SK-N-SH (cell line): ENCODE measurements at places on chromosomes 5 and 9. TPM values are rescaled to one million over a fixed set of nuclear protein-coding genes. Genes with fewer than 3 reads are reported as not detected.

TCOF1 gene
- 21.9 and 33.0 TPM in 2 replicates for polyA plus RNA-seq

GPR150 gene
- polyA plus RNA-seq = 0.06 and 0.07 TPM in 2 replicates

GFI1B gene
- polyA plus RNA-seq = 0.03 TPM in 1 of 2 replicates, not detected in the other

DNA sequence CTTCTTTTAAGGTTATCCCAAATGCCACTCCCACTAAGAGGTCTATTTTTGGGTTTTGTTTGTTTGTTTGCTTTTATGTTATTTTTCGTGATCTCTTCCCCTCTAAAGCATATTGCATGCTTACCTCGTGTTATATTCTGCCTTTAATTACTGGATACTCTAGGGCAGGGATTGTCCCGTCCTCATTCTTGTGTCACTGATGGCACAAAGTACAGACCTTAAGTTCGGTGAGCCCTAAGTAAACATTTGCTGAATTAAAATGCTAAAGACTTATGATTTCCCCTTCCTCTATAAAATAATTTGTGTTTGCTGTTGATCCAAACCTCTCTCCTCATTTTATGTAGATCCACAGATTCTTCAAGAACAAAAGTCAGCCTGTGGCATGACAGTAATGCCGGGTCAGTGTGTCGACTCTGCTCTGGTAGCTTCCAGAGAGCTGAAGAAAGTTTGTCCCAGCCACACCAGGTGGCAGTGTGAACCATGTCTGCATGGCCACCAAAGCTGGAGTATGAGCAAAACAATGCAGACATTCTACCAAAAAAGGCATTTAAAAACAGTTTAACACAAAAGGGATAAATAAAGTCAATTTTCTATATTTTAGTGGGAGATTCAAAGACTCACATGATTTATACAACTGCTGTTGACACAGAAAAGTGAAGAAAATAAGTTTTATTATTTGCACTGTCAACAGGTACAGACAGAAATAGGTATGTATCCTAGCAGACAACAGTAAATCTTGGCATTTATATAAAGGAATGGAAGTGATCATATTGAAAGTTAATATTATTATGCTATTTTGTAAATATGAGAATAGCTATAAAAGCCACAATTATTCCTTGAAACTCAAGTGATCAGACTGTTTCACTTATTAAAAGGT lies 17.9 kb upstream of the POC5 start:
- H3K4me1 ChIP-seq = no peaks in the 10 kb centered on the region
- peak; percentile 63 for DNase-seq
- no peak overlapping the region for H3K4me3 ChIP-seq
- no peak overlapping the region for H3K27ac ChIP-seq
- H3K27me3 ChIP-seq = no peaks in the 10 kb centered on the region

GRCh38 chr5:38831117-38831516 lies 14.7 kb upstream of the OSMR start:
- H3K27ac ChIP-seq = no peak overlapping the region
- H3K4me3 ChIP-seq = no peak overlapping the region
- H3K36me3 ChIP-seq = no peaks in the 10 kb centered on the region; the same call in 1 of the 2 replicates
- no peak for DNase-seq
- no peaks in the 10 kb centered on the region for H3K4me1 ChIP-seq

DNA sequence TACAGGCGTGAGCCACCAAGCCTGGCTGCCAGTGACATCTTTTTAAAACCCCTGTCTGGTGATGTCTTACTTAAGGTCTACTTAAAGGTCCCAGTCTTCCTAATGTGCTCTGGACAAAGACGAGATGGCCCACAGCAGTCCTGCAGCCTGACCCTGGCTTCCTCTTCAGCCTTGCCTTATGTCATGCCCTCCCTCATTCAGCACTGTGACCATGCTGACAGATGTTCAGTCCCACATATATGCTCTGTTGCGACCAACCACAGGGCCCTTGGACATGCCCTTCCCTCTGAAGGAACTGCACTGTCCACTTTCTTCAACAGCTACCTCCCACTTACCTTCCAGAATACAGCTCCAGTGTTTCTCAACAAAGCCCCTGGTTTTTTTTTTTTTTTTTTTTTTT lies 172.8 kb upstream of the PANK3 start:
- no peak overlapping the region for H3K4me3 ChIP-seq
- H3K27ac ChIP-seq = no peak overlapping the region
- no peaks in the 10 kb centered on the region for H3K27me3 ChIP-seq
- DNase-seq = no peak
- no peaks in the 10 kb centered on the region for H3K4me1 ChIP-seq

DNA sequence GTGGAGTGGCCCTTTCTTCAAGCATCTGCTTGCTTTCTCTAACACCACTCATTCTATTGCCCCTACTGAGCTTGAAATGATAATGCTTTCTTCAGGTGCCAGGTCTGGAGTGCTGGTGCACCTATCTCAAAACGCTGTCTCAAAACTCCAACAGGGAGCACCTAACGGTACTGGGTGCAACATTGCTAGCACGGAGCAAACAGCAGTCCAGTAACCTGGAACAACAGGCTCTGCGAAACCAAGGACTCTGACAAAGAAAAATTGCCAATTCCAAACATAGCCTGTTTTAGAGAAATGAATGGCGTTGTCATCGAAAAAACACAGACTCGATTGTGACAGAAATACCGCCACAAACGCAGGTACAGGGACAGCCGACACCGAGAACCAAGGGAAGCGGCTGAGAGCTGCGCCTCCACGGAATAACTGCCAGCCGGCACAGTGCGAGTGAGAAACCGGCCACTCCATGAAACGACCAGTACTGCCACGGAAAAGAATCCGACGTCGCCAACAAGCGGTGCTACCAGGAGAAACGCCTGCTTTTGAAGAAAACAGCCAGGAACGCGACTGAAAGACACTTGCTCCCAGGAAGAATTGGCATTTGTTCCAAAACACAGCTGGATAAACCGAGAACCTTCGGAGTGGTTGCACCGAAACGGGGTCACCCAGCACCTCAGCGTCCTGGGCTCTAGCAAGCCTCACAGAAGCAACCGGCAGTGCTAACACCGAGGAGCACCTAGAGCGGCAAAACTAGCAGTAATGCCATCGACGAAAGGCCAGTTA lies 3.1 kb downstream of the ANXA2R start:
- peak overlapping the region; percentile 58; the same call in 1 of the 2 replicates for H3K4me3 ChIP-seq
- DNase-seq = no peak
- no peaks in the 10 kb centered on the region for H3K4me1 ChIP-seq

DNA sequence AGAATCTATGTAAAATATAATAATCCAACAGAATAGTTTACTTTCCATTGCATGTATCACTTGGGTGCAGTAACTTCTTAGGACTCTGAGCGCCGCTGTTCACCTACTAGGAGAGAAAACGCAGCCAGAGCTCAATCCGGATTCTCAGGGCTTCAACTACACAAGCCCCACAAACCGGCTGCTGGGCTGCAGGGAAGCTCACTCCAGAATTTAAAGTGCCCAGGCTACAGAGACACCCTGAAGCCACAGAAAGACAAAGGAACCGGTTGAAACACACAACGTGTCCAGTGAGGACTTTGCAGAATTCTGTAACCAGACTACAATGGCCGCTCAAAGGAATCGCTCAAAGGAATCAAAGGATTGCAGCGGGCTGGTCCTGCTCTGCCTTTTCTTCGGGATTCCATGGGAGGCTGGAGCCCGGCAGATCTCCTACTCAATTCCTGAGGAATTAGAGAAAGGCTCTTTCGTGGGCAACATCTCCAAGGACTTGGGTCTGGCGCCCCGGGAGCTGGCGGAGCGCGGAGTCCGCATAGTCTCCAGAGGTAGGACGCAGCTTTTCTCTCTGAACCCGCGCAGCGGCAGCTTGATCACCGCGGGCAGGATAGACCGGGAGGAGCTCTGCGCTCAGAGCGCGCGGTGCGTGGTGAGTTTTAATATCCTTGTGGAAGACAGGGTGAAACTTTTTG lies at the start of gene PCDHGA10:
Gene PCDHGA10, plus strand, starts transcription at position 134 of the 686 bp plus-strand sequence. Its CDS starts 189 bp downstream, at position 323.
- no peaks in the 10 kb centered on the region for H3K27me3 ChIP-seq
- no peak within 1 kb of the TSS for H3K27ac ChIP-seq
- peak within 1 kb of the TSS; percentile 28; the same call in 1 of the 2 replicates for H3K4me3 ChIP-seq
- no peaks in the 10 kb centered on the region for H3K4me1 ChIP-seq

GRCh38 chr5:146867996-146868708 lies 10.4 kb downstream of the PPP2R2B start:
- no peak overlapping the region for H3K4me3 ChIP-seq
- H3K36me3 ChIP-seq = no peaks in the 10 kb centered on the region
- no peaks in the 10 kb centered on the region for H3K27me3 ChIP-seq
- H3K27ac ChIP-seq = no peak overlapping the region

GRCh38 chr9:88236511-88237478 lies 98.5 kb upstream of the SPATA31C2 start:
- H3K36me3 ChIP-seq = no peaks in the 10 kb centered on the region
- H3K4me3 ChIP-seq = no peak overlapping the region
- no peak for DNase-seq
- no peaks in the 10 kb centered on the region for H3K27me3 ChIP-seq
- no peak overlapping the region for H3K27ac ChIP-seq

- H3K27ac ChIP-seq = no peak overlapping the region
- H3K4me1 ChIP-seq = no peaks in the 10 kb centered on the region
Observed at GRCh38 chr5:130227699-130228098, 323.4 kb downstream of the CHSY3 start.

DNA sequence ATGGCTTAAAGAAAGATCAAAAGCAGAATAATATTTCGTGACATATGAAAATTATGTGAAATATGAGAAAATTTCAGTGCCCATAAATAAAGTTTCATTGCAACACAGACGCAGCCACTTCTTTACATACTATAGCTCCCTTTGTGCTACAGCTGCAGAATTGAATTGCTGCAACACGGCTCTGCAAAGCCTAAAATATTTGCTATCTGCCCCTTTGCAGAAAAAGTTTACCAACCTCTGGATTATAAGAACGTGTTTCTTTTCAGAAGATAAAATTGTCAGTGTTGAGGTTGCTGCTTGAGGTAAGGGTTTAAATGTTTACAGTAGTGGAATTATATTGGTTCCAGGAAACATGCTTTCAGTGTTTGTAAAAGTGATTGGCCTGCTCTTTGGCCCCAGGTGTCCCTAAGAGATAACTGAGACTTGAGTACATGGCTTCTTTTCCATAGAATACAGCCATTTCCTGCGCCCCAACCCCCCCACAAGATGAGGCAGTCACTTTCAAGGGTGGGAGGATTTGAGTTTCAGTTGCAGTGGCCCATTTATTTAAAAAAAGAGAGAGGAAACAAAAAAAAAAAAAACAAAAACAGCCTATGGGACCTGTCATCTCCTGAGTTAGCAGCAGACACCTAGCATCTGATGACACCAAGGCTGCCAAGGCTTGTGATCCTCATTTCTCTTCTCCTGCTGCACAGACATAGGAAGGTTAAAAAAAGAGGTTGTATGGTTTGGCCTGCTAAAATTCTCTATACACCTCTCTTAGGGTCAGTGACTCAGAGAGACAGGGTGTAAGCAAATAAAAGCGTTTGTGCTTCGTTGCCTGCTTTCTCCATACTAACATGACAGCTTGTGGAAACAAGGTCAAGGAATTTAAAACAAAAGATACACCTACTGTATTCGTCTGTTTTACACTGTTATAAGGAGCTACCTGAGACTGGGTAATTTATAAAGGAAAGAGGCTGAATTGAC lies 28.0 kb upstream of the HTR4 start:
- H3K36me3 ChIP-seq = no peaks in the 10 kb centered on the region
- DNase-seq = no peak
- peaks cover 4% of the 10 kb centered on the region for H3K4me1 ChIP-seq
- no peak overlapping the region for H3K27ac ChIP-seq

- no peaks in the 10 kb centered on the region for H3K27me3 ChIP-seq
- H3K4me1 ChIP-seq = no peaks in the 10 kb centered on the region
- no peak overlapping the region for H3K27ac ChIP-seq
- no peaks in the 10 kb centered on the region for H3K36me3 ChIP-seq
- no peak for DNase-seq
Observed at GRCh38 chr5:107805824-107806223, 135.1 kb upstream of the EFNA5 start.

GRCh38 chr9:89410641-89411350 lies 87.1 kb downstream of the SEMA4D start:
- H3K27ac ChIP-seq = no peak overlapping the region
- H3K4me1 ChIP-seq = peaks cover 66% of the 10 kb centered on the region
- no peaks in the 10 kb centered on the region for H3K27me3 ChIP-seq
- no peak overlapping the region for H3K4me3 ChIP-seq
